ENCODE measurements at places on chromosomes 12 and 14. TPM values are rescaled to one million over a fixed set of nuclear protein-coding genes. Genes with fewer than 3 reads are reported as not detected.

The CRIP2 gene
- 139 TPM for total RNA-seq

The TMEM117 gene
- 26.0 TPM for total RNA-seq

The SYNJ2BP gene
- 39.4 TPM for total RNA-seq

The ATN1 gene
- total RNA-seq: 53.3 TPM

The FAM90A1 gene
- total RNA-seq: not detected

The PLEKHD1 gene
- 7.6 TPM for total RNA-seq

The AMN gene
- 1.3 TPM for total RNA-seq

The BCL2L14 gene
- total RNA-seq: not detected

The FIGNL2 gene
- total RNA-seq: 0.45 TPM

The CACNA1C gene
- total RNA-seq: 2.9 TPM

The OR6C75 gene
- not detected for total RNA-seq

The TSPAN19 gene
- total RNA-seq: 0.27 TPM

The LYSET gene
- total RNA-seq: 8.9 TPM

The PPM1H gene
- total RNA-seq: 12.7 TPM

The NELL2 gene
- total RNA-seq: 32.0 TPM

The RD3L gene
- total RNA-seq: not detected

The CPNE6 gene
- not detected for total RNA-seq

The HOXC10 gene
- total RNA-seq: not detected

The EPS8 gene
- 78.0 TPM for total RNA-seq

The HOXC6 gene
- total RNA-seq: not detected

The C12orf54 gene
- total RNA-seq: not detected

The IFT81 gene
- total RNA-seq: 30.4 TPM

The LRRK2 gene
- 23.5 TPM for total RNA-seq

The FGF23 gene
- not detected for total RNA-seq

The CDKL1 gene
- total RNA-seq: 36.3 TPM

The PIWIL1 gene
- 0.22 TPM for total RNA-seq

The RPGRIP1 gene
- not detected for total RNA-seq

The PPP1R36 gene
- total RNA-seq: 0.67 TPM

The PLCZ1 gene
- not detected for total RNA-seq

The FKBP3 gene
- 45.1 TPM for total RNA-seq

The TMEM233 gene
- 7.9 TPM for total RNA-seq

The PAH gene
- total RNA-seq: not detected

The LPCAT3 gene
- total RNA-seq: 68.4 TPM

The KCNC2 gene
- not detected for total RNA-seq

The COL2A1 gene
- not detected for total RNA-seq

The MUCL1 gene
- total RNA-seq: not detected

The SERPINA9 gene
- not detected for total RNA-seq

The MMP19 gene
- total RNA-seq: 2.3 TPM

The KRT79 gene
- not detected for total RNA-seq

The DCTN2 gene
- total RNA-seq: 199 TPM

The CRACR2A gene
- 2.9 TPM for total RNA-seq

The RPL36AL gene
- total RNA-seq: 120 TPM

The SDR9C7 gene
- not detected for total RNA-seq

The BMAL2 gene
- 3.2 TPM for total RNA-seq

The STXBP6 gene
- total RNA-seq: 120 TPM

The RGS6 gene
- total RNA-seq: 25.3 TPM

The RPS6KL1 gene
- 7.9 TPM for total RNA-seq

The ARHGAP9 gene
- total RNA-seq: 6.3 TPM

The PTPRB gene
- total RNA-seq: 40.2 TPM

The MYF5 gene
- total RNA-seq: not detected

The CLEC1B gene
- total RNA-seq: not detected

The PCBP2 gene
- 555 TPM for total RNA-seq

The KRT3 gene
- total RNA-seq: not detected

The LRRC23 gene
- total RNA-seq: 15.7 TPM

The CISTR gene
- not detected for total RNA-seq

Measured in thyroid gland (tissue), 4 donors.